ENCODE measurements at places on chromosomes 2 and 18. TPM values are rescaled to one million over a fixed set of nuclear protein-coding genes. Genes with fewer than 3 reads are reported as not detected.

DNA sequence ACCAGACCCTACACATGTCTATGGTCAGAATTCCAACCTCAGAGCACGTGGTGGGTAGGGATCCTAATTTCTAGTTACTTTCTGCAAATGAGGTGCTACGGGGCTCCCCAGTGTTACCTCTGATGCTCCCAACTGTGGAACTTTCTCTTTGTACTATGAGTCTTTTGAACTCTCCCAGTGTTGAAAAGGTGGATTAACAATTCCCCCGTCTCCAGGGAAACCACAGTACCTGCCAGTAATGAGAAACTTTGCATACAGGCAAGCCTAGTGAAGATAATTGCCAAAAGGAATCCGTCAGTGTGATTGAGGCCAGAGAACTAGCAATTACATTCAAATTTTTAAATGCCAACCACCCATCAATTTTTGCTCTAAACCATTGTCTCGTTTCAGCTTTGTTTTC, 129.0 kb upstream of the FOSL2 start:
- DNase-seq: no peak

- no peak for DNase-seq
These were observed 259.1 kb downstream of the TDRD15 start for GRCh38 chr2:21382701-21383520.

Gene CACNB4
- polyA plus RNA-seq: 24.8 TPM

- DNase-seq: no peak
These were observed 3.8 kb downstream of the LBH start for GRCh38 chr2:30235008-30235655.

DNA sequence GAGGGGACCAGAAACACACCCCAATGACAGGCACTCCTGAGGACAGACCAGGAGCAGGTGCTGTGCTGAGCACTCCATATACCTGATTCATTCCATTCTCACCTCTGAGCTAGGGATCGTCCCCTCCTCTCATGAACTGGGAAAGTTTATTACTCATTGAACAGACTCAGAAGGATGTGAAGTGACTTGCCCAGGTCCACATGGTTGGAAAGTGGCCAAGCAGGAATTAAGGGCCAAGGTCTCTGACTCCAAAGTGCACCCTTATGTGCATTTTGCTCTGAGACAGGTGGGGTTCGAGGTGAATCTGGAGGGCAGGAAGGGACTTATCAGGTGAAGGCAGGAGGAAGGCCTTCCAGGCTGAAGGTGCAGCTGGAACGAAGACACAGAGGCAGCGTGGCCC, 25.1 kb upstream of the PLB1 start:
- no peak for DNase-seq

GRCh38 chr18:24214144-24214543, 75.3 kb downstream of the CABYR start:
- DNase-seq: no peak

- no peak for DNase-seq
These were observed 1037.2 kb upstream of the ACVR2A start for GRCh38 chr2:146807568-146808168.

DNA sequence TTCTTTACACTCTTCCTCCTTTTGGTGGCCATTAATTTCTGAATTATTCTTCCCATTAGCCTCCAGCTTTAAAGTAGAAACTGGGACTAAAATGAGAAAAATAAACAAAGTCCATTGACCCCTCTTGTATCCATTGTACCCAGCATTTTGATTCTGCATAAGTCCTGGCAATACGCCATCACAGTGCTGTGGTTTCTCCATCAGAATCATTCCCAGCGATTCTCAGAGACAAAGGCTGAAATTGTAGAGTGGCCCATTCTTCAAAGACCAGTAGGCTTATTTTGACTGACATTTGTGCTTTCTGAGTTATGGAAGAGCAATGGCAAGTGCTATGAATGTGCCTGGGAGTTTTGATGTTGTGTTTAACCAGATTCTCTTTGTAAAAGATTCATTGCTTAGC, 199.3 kb upstream of the GALNT5 start:
- no peak for DNase-seq

DNA sequence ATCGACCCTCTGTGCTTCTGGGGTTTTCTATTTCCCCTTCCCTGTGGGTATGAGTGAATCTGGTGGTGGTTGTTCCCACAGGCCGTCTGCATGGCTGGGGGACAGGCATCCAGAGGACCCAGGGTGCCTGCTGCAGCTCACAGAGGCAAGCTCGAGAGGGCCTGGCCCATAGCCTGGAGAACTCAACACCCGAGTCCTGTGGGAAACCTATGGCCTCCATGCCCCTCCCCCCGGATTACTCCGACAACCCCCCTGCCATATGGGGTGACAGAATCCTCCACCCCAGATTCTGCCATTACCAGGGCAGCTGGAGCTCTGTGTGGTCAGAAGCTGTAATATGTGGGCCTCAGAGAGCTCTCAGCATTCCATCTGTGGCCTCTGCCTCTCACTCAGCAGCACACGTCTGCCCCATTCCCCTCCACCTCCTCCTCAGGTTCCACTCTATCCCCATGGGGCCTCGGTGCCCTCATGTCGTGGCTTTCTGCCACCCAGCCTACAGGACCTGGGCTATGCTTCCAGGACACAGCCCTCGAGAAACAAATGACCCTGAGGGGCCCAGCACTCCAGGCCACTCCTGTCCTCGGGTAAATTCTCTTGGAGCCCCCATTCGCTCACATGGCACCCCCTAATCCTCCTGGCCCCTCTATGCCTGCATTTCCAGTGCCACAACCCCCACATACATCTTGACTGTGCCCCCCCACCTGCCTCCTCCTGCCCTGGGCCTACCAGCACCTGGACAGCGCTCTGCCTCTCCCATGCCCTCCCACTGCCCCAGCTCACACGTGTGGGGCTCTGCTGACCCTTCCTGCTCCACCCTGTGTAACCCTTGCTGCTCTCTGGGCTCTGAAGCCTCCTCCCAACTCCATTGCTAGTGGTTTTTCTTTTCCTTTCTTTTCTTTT, 3.6 kb downstream of the MZT2A start:
- no peak for DNase-seq

Gene LRRTM1
- polyA plus RNA-seq: 39.3 TPM

GRCh38 chr2:47503481-47504070, 100.6 kb downstream of the MSH2 start:
- no peak for DNase-seq

GRCh38 chr18:13584825-13585224, 141.5 kb downstream of the FAM210A start:
- no peak for DNase-seq

- no peak for DNase-seq
These were observed 4.9 kb upstream of the GPC1 start for GRCh38 chr2:240430595-240430994.

DNA sequence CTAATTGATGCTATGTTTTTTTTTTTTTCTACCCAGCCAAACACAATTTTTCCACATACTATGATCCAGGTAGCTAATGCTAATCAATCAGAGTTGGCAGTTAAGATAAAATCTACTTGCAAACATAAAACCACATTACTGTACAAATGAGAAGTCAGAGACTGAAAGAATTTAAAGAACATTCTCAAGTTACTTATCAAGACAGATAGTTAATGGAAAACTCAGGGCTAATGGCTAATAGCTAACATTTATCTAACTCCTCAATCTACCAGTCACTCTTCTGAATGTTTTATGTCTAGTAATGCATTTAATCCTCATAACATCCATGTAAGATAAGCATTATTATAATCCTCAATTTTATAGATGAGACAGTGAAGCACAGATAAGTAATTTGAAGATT, 537.6 kb upstream of the SETBP1 start:
- DNase-seq: no peak

DNA sequence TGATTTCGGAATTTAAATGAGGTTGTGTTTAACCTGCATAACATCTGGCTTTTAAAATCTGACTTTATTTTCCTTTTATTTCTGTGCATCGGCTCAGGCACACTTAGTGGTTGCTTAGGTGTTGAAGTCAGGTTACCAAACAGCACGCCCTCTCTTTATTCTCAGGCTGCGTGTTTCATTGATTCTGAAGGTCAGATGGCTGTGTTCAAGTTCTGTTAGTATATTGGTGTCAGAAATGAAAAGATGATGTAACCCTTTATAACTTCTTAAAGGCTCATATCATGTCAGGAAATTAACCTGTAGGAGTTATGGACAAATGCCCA, 246.5 kb downstream of the LDLRAD4 start:
- no peak for DNase-seq

Gene OBSL1
- polyA plus RNA-seq: 148 TPM

Gene SATB2
- polyA plus RNA-seq: 7.5 TPM

DNA sequence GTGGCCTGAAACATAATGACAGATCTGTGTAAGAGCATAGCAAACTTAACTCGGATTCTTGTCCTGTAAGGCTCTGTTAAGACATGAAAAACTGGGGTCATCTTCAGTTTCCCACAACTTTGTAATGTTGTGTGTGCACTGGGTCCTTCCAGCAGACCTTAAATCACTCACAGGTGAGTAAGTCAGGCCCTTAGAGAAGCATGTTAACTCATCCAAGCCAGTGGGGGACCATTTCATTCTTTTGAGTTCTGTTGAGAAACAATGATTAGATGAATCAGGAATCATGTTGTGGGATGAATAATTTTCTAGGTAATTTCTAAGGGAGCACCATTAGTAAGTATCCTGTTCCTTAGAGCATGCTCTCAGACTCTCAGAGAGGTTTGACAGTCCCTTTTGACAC, 167.1 kb downstream of the ESCO1 start:
- no peak for DNase-seq

Gene MMADHC
- 80.2 TPM for polyA plus RNA-seq

Gene RALBP1
- polyA plus RNA-seq: 32.2 TPM

Gene MERTK
- 16.8 TPM for polyA plus RNA-seq

DNA sequence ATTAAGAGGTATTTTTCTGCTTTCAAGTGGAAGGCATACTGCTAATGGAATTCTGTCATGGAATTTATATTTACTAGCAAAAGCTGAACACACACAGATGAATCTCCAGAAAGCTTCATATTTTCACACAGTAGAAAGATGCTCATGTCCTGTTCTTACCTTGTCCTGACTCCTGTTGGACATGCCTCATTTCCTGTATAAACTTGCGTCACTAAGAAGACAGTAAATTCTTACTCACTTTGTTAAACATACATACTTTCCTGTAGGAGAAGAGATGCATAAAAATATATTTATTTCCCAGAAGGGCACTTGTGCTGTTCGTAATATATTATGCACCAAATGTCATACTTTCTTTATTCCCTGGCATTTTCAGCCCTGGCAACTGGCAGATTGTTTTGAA, 238.3 kb upstream of the RASGRP3 start:
- DNase-seq: no peak

Gene DAPL1
- polyA plus RNA-seq: 1.1 TPM

Gene B3GNT7
- polyA plus RNA-seq: 12.4 TPM

DNA sequence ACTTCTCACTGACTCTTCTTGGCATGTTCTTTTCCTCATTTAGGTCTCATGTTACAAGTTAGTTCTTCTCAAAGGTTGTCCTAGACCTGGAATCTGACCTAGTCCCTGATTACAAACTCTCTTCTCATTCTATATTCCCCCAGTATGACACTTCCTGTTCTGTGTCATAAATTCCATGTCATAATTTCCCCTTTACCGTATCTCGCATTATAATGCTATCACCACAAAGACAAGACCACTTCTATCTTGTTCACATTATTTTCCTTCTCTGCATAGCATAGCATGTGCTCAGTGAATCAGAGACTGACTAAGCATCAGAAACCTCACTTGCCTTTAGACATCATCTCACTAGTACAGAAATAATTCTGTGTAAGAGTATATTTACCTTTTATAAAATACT, 63.6 kb upstream of the CAVIN2 start:
- no peak for DNase-seq

Gene CD302
- polyA plus RNA-seq: 6.6 TPM

- DNase-seq: no peak
These were observed 6.4 kb downstream of the TIMM21 start for GRCh38 chr18:74154716-74155115.

DNA sequence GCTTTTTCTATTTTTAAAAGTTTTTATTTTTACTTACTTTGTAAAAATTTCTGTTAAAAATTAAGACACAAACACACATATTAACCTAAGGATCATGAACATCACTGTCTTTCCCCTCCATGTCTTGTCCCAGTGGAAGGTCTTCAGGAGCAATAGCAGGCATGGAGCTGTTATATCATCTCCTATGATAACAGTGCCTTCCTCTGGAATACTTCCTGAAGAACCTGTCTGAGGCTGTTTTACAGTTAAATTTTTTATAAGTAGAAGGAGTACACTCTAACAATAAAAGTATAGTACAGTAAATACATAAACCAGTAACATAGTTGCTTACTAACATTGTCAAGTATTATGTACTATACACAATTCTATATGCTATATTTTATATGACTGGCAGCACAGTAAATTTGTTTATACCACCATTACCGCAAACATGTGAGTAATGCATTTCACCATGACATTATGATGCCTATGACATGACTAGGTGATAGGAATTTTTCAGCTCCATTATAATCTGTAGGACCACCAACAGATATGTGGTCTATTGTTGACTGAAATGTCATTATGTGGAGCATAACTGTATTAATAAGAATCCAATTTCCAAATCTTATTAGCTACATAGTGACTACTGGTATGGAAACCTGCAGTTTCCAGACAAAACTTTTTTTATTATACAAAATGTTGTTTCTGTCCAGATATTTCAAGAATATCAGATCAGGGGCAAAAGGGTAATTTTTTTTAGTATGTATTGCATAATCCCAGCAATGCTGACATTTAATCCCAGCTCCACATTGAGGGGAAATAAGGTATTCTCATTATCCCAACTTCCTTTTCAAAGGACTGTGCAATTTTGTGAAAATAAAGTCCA, 337.2 kb upstream of the SLC39A10 start:
- no peak for DNase-seq

Gene CROCC2
- 3.0 TPM for polyA plus RNA-seq

Gene FAM110C
- polyA plus RNA-seq: 7.6 TPM

Gene GLI2
- 9.5 TPM for polyA plus RNA-seq

Gene TMBIM1
- 34.2 TPM for polyA plus RNA-seq

Gene RND3
- 41.3 TPM for polyA plus RNA-seq

GRCh38 chr2:207328944-207329386, 163.2 kb upstream of the KLF7 start:
- no peak for DNase-seq

DNA sequence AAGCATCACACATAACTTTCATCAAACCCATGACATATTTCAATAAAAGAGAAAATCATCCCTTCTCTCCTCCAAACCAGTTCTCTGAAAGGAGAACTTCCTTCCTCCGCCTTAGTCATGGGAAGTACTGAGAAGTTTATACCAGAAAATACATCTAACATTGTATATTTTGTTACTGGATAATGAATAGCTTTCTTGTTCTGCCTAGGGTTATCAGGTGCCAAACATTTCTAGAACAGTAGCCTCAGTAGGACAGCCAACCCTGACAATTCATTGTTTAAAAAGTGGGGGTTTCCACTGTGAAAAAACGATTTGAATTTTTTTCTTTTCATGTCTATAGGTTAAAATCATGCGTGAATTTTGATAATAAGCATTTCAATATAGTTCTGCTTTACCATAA, 16.0 kb upstream of the DAW1 start:
- DNase-seq: no peak

GRCh38 chr2:96203130-96204028, 5.2 kb downstream of the STARD7 start:
- DNase-seq: no peak

GRCh38 chr2:218293715-218294429, 1.6 kb upstream of the TMBIM1 start:
- no peak for DNase-seq
